ENCODE measurements at places on chromosomes 12 and 14.

GRCh38 chr12:6821591-6822425, at the start of gene GPR162:
GPR162 (plus strand) TSS chr12:6821821; CDS start chr12:6823899, 2,078 bp downstream.
- peak; percentile 34 for DNase-seq

- DNase-seq, result no peak
Observed at GRCh38 chr14:77457115-77457521, 283 bp downstream of the VIPAS39 start.

GRCh38 chr14:51581017-51581881, 70.5 kb upstream of the FRMD6 start:
- no peak for DNase-seq

DNA sequence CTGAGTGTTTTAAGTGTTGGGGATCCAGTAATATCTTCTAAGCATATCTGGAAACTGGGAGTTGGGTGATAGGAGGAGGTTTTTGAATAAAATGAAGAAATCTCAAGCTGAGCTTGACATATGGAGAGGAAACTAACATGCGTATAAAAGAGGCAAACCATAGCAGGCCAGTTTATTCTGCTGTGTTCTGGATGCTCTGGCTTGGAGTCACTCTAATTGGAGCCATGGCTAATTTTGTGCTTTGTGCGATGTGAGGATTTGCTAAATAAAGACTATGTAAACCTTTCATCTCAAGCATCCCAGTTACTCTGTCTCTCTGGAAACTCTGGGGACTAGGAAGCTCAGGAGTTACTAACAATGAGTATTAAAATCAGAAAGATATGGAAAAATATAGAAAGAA, 66.5 kb downstream of the ATF7IP start:
- DNase-seq, result no peak

DNA sequence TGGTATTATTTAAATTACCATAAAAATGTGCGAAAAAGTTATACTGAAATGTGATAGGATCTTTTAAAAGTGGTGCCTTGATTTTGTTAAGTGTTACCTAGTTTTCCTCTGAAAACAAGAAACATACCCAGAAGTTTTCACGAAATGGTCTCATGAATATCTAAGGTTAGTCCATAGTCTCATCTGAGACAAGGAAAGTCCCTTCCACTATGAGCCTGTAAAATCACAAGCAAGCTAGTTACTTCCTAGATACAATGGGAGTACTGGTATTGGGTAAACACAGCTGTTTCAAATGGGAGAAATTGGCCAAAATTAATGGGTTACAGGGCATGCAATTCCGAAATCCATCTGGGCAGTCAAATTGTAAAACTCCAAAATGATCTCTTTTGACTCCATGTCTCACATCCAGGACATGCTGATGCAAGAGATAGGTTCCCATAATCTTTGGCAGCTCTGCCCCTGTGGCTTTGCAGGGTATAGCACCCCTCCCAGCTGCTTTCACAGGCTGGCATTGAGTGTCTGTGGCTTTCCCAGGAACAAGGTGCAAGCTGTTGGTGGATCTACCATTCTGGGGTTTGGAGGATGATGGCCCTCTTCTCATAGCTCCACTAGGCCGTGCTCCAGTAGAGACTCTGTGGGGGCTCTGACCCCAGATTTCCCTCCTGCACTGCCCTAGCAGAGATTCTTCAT, 271.4 kb downstream of the NAV3 start:
- no peak for DNase-seq

DNA sequence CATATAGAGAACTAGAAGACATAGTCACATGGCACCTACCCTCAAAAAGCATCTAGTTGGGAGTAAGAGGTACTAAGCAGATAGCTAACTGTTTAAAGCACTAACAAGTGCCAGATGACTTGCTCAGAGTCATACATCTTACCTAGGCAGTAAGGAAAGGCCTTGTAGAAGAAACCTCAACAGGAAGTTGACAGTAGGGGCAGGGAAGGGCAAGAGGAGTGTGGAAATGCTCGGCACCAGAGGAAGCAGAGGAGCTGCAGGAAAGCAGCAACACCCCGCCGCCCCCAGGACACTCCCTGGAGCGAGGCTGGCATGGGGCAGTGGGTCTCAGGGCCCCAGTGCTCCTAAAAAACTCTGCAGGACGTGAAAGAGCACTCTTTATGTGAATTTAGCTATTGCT, 92.9 kb downstream of the PPP2R5C start:
- DNase-seq, result no peak

DNA sequence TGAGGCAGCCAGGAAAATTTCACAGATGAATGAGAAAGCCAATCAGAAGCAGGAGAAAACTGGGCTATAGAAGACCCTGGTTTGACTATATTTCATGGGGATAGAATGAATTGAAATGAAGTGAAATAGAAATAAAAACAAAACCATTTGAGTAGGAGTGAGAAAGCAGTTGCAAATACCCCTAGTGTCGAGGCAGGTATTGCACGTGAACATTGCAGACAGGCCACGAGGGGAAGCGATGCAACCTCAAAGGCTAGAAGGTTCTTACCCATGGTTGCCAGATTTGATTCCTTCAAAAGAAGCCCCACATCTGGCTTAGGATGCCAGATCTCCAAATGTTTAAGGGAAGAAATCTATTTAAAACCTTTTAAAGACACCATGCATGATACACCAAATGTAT, 648.9 kb downstream of the VRK1 start:
- DNase-seq, result no peak
